Effector memory CD4-positive, alpha-beta T cell (primary cell): ENCODE measurements at places on chromosomes 7 and 10.

DNA sequence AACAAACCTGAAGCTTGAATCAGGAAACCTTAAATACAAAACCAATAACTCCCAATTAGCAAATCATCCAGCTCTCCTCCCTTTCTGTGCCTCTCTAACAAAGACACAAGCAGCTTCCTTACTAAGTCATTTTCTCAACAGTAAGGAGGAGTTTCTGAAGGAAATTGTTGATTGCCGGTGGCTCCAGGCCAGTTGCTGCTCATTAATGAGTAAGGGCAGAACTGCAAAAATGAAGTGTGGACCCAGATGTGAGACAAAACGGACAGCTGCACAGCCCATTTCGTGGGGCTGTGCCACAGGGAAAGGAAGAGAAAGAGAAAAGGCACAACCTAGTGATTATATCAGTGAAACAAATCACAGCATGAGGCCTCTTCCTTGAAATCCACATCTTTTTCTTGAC is 42.8 kb upstream of the RHOBTB1 start:
- no peaks in the 10 kb centered on the region for H3K36me3 ChIP-seq
- H3K27me3 ChIP-seq, result no peaks in the 10 kb centered on the region
- DNase-seq, result no peak
- no peak overlapping the region for H3K27ac ChIP-seq

GRCh38 chr7:18265611-18266281 is 229.8 kb upstream of the HDAC9 start:
- no peak overlapping the region for H3K27ac ChIP-seq
- H3K27me3 ChIP-seq, result no peaks in the 10 kb centered on the region
- no peaks in the 10 kb centered on the region for H3K4me1 ChIP-seq
- H3K4me3 ChIP-seq, result no peak overlapping the region

DNA sequence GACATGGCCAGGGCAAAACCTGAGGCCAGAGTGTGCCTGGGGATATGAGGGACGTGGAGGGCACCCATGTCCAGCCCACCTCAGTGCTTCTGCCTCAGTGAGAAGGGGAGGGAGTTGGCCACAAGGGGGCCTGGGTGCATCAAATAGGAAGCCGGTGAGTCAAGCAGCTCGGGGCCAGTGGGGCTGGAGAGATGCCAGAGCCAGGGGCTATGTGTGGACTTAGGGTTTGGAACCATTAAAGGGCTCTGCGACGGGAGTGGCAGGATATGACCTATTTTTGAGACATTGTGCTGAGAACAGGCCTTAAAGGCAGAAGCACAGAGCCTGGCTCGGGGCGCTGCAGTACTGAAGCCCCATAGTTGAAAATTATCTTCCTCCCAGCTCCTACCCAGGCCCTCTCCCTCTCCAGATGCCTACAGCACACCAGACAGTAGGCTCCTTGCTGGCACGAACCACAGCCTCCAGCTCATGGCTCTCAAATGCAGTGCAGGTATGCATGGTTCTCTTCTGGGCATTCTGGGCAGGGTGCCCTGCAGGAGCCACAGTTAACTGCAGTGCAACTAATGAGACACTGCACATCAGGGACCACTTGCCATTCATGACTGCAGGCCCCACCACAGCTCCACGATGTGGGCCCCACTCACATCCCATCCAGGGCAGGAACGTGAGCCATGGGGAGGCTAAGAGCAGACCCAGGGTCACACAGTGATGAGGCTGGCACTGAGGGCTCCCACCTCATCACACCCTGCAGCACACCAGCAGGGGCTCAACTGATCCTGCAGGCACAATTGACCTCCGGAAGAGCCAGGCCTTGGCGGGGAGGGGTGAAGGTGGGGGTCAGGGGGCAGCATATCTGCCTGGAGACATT is 7.2 kb upstream of the PGAM2 start:
- no peaks in the 10 kb centered on the region for H3K27me3 ChIP-seq
- H3K4me3 ChIP-seq, result no peak overlapping the region
- no peaks in the 10 kb centered on the region for H3K4me1 ChIP-seq

DNA sequence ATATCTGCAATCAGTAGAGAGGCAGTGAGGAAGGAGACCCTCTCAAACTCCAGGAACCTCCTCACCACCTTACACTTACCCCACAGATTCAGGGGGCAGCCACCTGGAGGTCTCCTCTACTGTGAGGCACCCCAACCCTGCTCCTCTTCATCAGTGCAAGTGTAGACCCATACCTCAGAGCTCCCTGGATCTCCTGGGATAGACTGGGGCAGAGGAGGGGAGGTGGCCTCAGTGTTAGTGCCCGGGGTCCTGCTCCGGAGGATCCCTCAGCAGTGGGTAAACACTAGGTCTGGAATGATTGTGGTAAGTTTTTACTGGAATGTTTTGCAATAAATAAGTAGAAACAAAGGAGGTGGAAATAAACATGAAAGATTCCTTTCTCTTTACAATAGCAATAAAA is 31.1 kb downstream of the ANTXRL start:
- H3K27ac ChIP-seq, result no peak overlapping the region
- H3K4me1 ChIP-seq, result no peaks in the 10 kb centered on the region
- no peaks in the 10 kb centered on the region for H3K27me3 ChIP-seq
- H3K36me3 ChIP-seq, result no peaks in the 10 kb centered on the region

DNA sequence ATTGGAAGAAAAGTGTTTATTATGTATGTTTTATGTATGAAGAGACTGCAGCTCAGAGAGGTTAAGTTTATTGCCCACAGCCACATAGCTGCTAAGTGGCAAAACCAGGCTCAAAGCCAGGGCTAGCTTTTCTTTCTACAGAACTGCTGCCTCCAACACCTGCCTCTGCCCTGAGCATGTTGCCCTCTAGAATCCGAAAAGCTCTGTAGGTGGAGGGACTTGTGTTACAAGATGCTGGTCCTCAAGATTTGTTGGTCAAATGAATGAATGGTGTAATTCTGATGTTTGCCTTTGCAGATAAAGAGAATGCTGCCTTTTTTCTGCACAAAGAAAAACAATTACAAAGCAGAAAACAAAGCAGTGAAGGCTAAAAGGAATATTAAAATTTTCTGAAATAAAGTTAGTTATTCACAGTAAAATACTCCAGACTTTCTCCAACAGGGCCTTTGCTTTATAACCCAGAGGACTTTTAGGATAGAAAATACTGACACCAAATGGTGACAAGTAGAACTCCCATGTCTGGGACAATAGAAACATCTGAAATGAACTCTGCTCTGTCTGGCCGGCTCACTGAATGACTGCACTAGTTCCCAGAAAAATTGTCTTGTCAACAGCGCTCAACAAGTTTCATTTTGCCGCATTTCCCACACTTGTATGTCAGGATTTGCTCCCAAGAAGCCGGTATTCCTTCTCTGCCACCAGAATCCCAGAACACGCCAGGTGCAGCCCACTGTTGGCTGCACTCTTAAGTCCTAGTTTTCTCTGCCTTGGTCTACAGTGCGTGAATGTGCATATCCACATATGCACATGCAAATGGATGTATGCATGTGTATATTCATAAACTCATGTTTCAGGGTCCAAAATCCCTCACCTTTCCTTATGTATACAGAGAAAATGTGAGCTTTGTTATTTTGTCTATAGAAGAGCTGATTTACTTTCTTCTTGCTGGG is 11.0 kb upstream of the DNTT start:
- no peaks in the 10 kb centered on the region for H3K36me3 ChIP-seq
- no peak overlapping the region for H3K4me3 ChIP-seq
- no peaks in the 10 kb centered on the region for H3K4me1 ChIP-seq
- no peak for DNase-seq
